ENCODE measurements at places on chromosomes 12 and 14.

DNA sequence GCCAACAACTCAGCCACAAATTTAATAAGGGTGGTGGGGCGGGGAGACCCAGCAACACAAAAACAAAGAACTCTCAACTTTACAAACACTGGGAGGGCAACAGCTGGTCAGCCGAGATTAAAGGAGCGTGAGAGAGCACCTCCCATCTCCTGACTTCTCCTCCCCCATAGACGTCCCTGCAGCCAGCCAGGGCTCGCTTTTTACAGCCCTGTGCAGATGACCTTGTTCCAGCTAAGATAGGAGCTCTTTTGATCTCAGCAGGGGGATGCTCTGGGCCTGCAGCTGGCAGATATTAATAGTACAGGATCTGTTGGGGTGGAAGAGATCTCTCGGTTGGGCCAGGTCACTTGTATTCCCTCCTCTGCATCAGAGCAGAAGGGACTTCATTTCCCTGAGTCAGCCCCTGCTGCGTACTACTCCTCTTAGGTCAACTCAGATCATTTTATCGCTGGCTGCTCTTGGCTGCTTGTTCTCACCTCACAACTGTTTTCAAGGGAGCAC is 475.8 kb downstream of the RAD51B start:
- DNase-seq, result peak; percentile 41

GRCh38 chr12:89909753-89910152 is 201.1 kb upstream of the ATP2B1 start:
- no peak for DNase-seq

DNA sequence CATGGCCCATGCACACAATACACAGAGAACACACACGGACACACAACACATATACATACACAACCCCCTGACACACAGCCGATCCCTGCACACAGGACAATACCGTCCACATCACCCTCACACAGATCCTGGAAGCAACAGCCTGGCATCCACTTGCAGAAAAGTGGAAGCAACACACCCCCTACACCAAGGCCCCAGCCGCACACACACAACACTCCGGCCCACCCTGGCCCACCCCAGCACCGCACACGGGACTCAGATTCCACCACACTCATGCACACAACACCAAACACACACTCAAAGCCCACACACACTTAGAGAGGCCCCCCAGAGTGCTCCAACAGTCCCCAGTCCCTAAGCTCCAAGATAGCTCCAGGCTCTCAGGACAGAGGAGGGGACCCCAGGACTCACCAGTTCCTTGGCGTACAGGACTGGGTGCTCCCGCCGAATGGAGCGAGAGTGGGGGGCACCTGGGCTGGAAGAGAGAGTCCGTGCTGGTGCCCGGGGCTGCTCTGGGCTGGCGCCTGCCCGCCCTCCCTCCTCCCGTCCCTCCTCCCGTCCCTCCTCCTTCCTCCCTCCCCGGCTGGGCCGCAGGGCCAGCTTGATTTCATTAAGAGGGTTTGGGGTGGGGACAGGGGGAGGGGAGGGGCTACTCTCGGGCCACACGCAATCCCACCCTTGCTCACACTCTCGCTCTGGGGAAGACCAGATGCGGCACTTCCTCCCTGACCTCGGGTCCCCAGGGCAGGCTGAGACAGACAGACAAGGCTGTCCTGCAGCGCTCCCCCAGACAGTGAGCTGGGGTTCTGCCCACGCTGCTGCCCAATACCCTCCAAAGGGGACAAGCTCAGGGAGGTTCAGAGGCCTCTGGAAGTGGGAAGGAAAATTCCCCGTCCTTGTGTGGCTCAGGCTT is at the start of gene TMEM119:
TMEM119 (minus strand) TSS at position 526 of the 913 bp plus-strand sequence. CDS start 5,701 bp downstream, outside the sequence.
- DNase-seq, result peak; percentile 87

GRCh38 chr14:31297701-31298344 is 90.2 kb upstream of the HECTD1 start:
- DNase-seq, result no peak

DNA sequence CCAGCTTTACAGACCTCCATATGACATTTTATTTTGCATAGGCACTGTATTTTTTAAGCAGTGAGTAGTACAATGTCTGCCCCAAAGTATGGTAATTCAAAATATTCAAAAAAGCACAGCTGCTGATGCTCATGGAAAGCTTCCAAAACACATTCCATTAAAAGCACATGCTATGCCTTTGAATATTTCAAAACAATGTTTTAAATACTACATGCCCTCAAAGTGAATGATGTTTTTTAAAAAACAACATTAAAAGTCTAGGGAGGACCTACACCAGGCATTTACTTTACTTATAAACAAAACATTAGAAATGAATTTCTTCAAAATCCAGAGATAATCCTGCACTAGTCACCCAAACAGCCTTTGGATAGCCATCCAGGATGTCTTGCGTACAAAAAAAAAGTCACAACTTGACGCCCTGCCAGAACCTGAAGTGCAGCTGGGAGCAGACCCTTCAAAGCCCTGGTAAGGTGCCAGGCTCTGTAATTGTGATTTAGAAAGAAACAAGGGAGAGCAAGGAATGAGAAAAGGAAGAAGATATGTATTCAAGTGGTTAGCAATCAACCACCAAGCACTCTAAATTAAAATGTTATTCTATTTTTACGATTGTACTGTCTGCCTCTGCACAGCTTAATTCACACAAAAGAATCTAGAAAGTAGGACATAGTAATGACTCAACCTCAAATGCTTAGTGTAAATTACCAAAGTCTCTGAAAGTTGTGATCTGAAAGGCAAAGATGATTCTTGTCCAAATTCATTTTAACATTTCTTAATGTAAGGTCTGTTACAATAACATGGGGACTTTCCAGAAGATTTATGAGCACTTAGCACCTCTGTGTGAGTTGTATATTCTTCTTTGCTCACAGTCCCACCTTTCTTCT is 31.9 kb downstream of the CEP83 start:
- no peak for DNase-seq
